ENCODE measurements at places on chromosomes 2 and 18. TPM values are rescaled to one million over a fixed set of nuclear protein-coding genes. Genes with fewer than 3 reads are reported as not detected.

LRATD1 gene
- not detected for total RNA-seq

GRCh38 chr2:207409517-207409916 lies 120.2 kb upstream of the CREB1 start:
- H3K4me1 ChIP-seq = no peaks in the 10 kb centered on the region
- H3K4me3 ChIP-seq = no peak overlapping the region
- H3K27ac ChIP-seq = no peak overlapping the region
- no peaks in the 10 kb centered on the region for H3K27me3 ChIP-seq
- no peak for DNase-seq
- H3K36me3 ChIP-seq = no peaks in the 10 kb centered on the region

ZNF521 gene
- not detected for total RNA-seq

DNA sequence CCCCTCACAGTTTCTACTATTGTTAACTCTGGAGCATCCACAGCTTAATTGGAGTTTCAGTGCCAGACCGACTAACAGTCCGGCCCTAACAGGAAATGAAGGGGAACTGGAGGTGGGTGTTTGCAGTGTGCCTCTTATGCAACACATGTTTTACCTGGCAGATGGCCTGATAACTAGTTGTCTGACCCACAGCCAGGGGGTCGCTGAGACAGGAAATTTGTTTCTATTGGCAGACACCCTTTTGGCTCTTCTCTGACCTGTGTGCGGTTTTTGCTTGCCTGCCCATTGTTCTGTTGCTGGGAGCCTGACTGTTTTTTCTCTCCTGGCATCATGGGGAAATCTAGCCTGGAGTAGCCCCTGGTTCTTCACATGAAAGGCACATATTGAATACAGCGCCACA lies 1329.8 kb downstream of the DSC3 start:
- no peak for DNase-seq
- H3K4me1 ChIP-seq = no peaks in the 10 kb centered on the region
- no peak overlapping the region for H3K27ac ChIP-seq
- H3K27me3 ChIP-seq = no peaks in the 10 kb centered on the region

GRCh38 chr2:16187482-16187817 lies 247.1 kb downstream of the MYCN start:
- H3K27me3 ChIP-seq = peaks cover 3% of the 10 kb centered on the region
- no peaks in the 10 kb centered on the region for H3K4me1 ChIP-seq
- H3K27ac ChIP-seq = no peak overlapping the region
- no peak for DNase-seq
- no peaks in the 10 kb centered on the region for H3K36me3 ChIP-seq

PKP4 gene
- 52.9 TPM for total RNA-seq

GRCh38 chr2:94861308-94862152 lies 9.7 kb upstream of the TEKT4 start:
- peaks cover 4% of the 10 kb centered on the region for H3K4me1 ChIP-seq
- no peak for DNase-seq
- H3K27me3 ChIP-seq = peaks cover 43% of the 10 kb centered on the region
- H3K36me3 ChIP-seq = no peaks in the 10 kb centered on the region
- H3K27ac ChIP-seq = no peak overlapping the region
- no peak overlapping the region for H3K4me3 ChIP-seq

NEURL3 gene
- total RNA-seq = 0.48 TPM

DSG4 gene
- not detected for total RNA-seq

PRR30 gene
- not detected for total RNA-seq

DNA sequence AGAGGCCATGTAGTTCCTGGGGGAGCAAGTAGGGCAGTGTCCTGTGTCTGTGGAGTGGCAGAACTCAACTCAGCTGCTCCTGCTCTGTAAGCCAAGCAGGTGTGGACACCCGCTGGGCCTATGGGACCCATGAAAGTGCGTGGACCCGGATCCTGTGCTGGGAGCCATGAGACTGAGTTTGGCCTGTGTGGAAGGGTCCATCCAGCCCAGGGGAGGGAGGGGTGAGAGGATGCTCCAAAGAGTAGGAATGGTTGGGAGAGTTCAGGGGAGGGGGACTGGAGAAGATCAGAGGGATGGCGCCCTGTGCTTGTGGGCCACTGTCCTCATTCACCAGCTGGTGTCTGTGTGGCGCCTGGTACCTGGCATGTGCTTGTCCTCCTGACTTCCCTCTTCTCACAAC lies 226.4 kb upstream of the HS6ST1 start:
- H3K4me3 ChIP-seq = no peak overlapping the region
- peaks cover 3% of the 10 kb centered on the region for H3K27me3 ChIP-seq
- H3K27ac ChIP-seq = no peak overlapping the region
- no peaks in the 10 kb centered on the region for H3K36me3 ChIP-seq
- no peaks in the 10 kb centered on the region for H3K4me1 ChIP-seq

GAL3ST2 gene
- total RNA-seq = not detected

SERPINB5 gene
- not detected for total RNA-seq

DNA sequence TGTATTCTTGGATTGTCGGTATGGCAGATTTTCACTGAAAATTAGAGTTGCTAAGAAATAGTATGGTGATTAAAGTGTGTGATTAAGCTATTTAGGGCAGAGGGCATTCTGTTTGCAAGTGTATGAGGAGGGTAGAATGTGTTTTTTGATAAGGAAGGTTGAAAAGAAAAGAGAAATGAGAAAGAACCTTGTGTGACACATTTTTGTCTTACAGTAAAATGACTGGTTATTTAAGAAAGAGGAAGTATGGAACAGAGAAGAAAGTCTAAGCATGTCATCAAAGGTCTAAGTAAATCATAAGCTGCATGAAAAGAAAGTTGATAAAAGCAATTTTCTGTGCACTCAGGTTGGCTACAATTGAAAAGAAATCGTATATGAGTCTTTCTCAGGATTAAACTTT lies 5.2 kb upstream of the RSAD2 start:
- peak overlapping the region; percentile 34 for H3K4me3 ChIP-seq
- H3K36me3 ChIP-seq = peaks cover 4% of the 10 kb centered on the region
- H3K27me3 ChIP-seq = no peaks in the 10 kb centered on the region
- H3K4me1 ChIP-seq = peaks cover 39% of the 10 kb centered on the region
- peak overlapping the region; percentile 37 for H3K27ac ChIP-seq

DNA sequence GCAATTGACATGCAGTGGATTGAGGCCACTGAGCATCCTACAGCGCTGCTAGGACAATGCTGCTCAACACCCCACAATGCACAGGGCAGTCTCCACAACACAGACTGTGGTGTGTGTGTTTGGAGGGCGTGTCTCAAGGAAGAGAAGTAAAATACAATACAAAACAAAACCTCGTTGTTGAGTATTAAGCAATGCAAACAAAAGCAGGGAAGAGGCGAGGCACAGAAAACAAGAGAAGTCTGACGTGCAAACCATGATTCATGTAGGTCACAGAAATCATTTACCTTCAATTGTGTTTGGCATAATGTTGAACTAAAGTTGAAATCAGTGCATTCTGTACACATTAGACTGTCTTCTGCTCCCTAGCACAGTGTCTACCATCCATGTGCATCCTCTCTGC lies 260.9 kb downstream of the PHLPP1 start:
- no peaks in the 10 kb centered on the region for H3K27me3 ChIP-seq
- H3K4me1 ChIP-seq = no peaks in the 10 kb centered on the region
- DNase-seq = no peak
- no peak overlapping the region for H3K4me3 ChIP-seq

KIAA2012 gene
- not detected for total RNA-seq

DNAJC5G gene
- total RNA-seq = not detected

DNA sequence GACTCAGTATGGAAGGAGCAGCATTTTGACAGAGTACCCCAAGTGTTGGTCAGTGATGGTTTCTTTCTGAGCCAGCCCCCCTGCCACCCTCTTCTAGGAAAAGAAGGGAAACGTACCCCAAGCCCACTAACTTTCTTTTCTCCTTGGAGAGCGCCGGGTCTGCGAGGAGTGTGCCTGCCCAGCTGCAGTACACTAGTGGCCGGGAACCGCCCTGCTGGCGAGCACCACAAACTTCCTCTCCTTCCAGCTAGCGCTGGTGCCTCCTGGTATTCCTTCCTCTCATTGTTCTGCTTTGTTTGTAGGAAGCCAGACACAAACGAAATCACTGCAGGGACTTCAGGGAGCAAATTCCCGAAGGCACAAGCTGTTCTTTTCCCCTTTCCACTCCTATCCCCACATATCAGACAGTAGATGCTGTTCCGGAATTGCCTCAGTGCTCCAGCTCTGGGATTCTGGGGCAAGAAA lies 1.8 kb downstream of the CCDC85A start:
- H3K4me3 ChIP-seq = no peak overlapping the region
- peaks cover 3% of the 10 kb centered on the region for H3K4me1 ChIP-seq
- DNase-seq = no peak
- no peaks in the 10 kb centered on the region for H3K36me3 ChIP-seq
- H3K27ac ChIP-seq = no peak overlapping the region

- peaks cover 74% of the 10 kb centered on the region for H3K27me3 ChIP-seq
- no peak for DNase-seq
- H3K4me3 ChIP-seq = no peak overlapping the region
- H3K27ac ChIP-seq = no peak overlapping the region
Measured at GRCh38 chr2:45011121-45011520, 1.9 kb upstream of the SIX2 start.

- H3K4me1 ChIP-seq = peaks cover 78% of the 10 kb centered on the region
- peaks cover 43% of the 10 kb centered on the region for H3K36me3 ChIP-seq
- no peak overlapping the region for H3K27ac ChIP-seq
- H3K27me3 ChIP-seq = no peaks in the 10 kb centered on the region
Measured at GRCh38 chr2:159722580-159722979, 10.3 kb downstream of the MARCHF7 start.

FEV gene
- total RNA-seq = not detected

- no peak overlapping the region for H3K27ac ChIP-seq
- peaks cover 26% of the 10 kb centered on the region for H3K4me1 ChIP-seq
- no peak for DNase-seq
- no peaks in the 10 kb centered on the region for H3K36me3 ChIP-seq
Measured at GRCh38 chr18:49960376-49960775, 147.0 kb upstream of the ACAA2 start.

BOK gene
- not detected for total RNA-seq

GRCh38 chr18:71682591-71682990 lies 861.6 kb downstream of the CBLN2 start:
- DNase-seq = no peak
- no peak overlapping the region for H3K4me3 ChIP-seq
- H3K27ac ChIP-seq = no peak overlapping the region
- H3K4me1 ChIP-seq = no peaks in the 10 kb centered on the region

- DNase-seq = peak; percentile 8
- no peaks in the 10 kb centered on the region for H3K36me3 ChIP-seq
- no peaks in the 10 kb centered on the region for H3K4me1 ChIP-seq
- H3K4me3 ChIP-seq = no peak overlapping the region
Measured at GRCh38 chr2:17792515-17792914, 23.7 kb upstream of the MSGN1 start.

GRCh38 chr2:240786871-240787311 lies 33.1 kb downstream of the KIF1A start:
- H3K4me3 ChIP-seq = no peak overlapping the region
- H3K27ac ChIP-seq = no peak overlapping the region
- no peaks in the 10 kb centered on the region for H3K4me1 ChIP-seq
- no peaks in the 10 kb centered on the region for H3K27me3 ChIP-seq
- no peak for DNase-seq

- peaks cover 55% of the 10 kb centered on the region for H3K36me3 ChIP-seq
- H3K27ac ChIP-seq = no peak overlapping the region
- no peaks in the 10 kb centered on the region for H3K4me1 ChIP-seq
Measured at GRCh38 chr2:85647823-85648526, 20.0 kb downstream of the SFTPB start.

UNC80 gene
- total RNA-seq = not detected

GRCh38 chr2:161113693-161114575 lies 46.3 kb upstream of the TANK start:
- H3K4me3 ChIP-seq = no peak overlapping the region
- H3K4me1 ChIP-seq = no peaks in the 10 kb centered on the region
- H3K27me3 ChIP-seq = peaks cover 2% of the 10 kb centered on the region

- no peak overlapping the region for H3K4me3 ChIP-seq
- H3K27ac ChIP-seq = no peak overlapping the region
- DNase-seq = no peak
- H3K4me1 ChIP-seq = no peaks in the 10 kb centered on the region
- H3K36me3 ChIP-seq = peaks cover 1% of the 10 kb centered on the region
- peaks cover 3% of the 10 kb centered on the region for H3K27me3 ChIP-seq
Measured at GRCh38 chr2:104289651-104290565, 564.0 kb upstream of the POU3F3 start.

- H3K4me3 ChIP-seq = no peak overlapping the region
- H3K4me1 ChIP-seq = peaks cover 48% of the 10 kb centered on the region
- H3K27me3 ChIP-seq = no peaks in the 10 kb centered on the region
- H3K27ac ChIP-seq = no peak overlapping the region
Measured at GRCh38 chr2:43199492-43200488, 26.6 kb downstream of the ZFP36L2 start.

DNA sequence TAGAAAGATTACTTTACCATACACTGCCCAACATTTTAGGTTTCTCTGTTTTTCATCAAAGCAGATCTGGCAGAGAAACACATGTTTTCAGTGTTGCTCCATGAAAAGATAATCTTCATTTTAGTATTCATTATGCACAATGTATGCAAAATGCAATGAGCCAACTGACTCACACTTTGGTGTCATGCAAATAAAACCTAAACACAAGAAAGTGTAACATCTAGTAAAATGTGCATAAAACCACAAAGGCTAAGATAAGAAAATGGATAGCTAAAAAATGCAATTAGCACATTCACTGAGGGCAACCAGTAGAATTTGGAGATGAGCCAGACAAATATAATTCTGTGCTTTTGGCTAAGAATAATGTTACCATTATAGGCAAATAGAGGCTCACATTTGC lies 203.5 kb upstream of the UBE2E3 start:
- H3K36me3 ChIP-seq = no peaks in the 10 kb centered on the region
- no peak overlapping the region for H3K4me3 ChIP-seq
- H3K4me1 ChIP-seq = no peaks in the 10 kb centered on the region
- H3K27me3 ChIP-seq = no peaks in the 10 kb centered on the region
- DNase-seq = no peak
- no peak overlapping the region for H3K27ac ChIP-seq

All from activated naive CD4-positive, alpha-beta T cell treated with anti-CD3 and anti-CD28 coated beads for 36 hours (primary cell).